ENCODE measurements at places on chromosomes 3 and 15.
A peak's percentile ranks its signal among the peaks of the same experiment; 100 is the strongest.

- peak; percentile 71 for DNase-seq
These were observed at the start of gene STXBP5L for GRCh38 chr3:120908030-120908794. STXBP5L (plus strand) TSS chr3:120908205; CDS start chr3:120909579, 1,374 bp downstream.

- DNase-seq, result no peak
These were observed 36.8 kb upstream of the KIF23 start for GRCh38 chr15:69377216-69377970.

DNA sequence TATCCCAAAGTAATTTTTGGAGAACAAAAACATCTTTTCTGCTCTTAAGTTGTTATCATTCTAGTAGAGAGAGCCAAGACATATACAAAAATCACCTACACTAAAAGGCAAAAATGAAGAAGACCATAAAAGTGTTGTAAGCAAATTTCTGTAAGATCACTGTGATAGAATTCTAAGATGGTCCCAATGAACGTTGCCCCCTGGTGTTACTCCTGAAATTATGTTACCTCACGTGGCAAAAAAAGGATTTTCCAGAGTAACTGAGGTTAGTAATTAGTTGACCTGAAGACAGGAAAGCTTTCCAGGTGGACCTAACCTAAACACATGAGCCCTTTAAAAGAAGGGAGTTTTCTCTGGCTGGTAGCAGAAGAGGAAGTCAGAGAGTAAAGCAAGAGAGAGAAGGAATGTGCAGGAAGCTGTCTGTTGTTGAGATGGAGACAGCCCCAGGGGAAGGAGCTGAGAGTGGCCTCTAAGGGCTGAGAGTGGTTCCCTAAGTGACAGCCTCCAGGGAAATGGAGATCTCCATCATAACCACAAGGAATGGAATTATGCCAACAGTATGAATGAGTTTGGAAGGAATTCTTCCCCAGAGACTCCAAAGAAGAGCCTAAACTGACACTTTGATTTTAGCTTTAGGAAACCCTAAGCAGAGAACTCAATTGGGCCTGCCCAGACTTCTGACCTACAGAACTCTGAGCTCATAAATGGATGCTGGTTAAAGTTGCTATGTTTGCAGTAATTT lies 205.9 kb downstream of the CD47 start:
- no peak for DNase-seq

GRCh38 chr3:70556056-70556455 lies 243.6 kb upstream of the MDFIC2 start:
- no peak for DNase-seq

GRCh38 chr3:155619118-155619915 lies 125.6 kb downstream of the PLCH1 start:
- DNase-seq, result peak; percentile 47

- DNase-seq, result no peak
These were observed 397.8 kb upstream of the NR2F2 start for GRCh38 chr15:95932676-95933075.

GRCh38 chr15:45181491-45182285 lies 6.1 kb downstream of the SHF start:
- DNase-seq, result no peak

DNA sequence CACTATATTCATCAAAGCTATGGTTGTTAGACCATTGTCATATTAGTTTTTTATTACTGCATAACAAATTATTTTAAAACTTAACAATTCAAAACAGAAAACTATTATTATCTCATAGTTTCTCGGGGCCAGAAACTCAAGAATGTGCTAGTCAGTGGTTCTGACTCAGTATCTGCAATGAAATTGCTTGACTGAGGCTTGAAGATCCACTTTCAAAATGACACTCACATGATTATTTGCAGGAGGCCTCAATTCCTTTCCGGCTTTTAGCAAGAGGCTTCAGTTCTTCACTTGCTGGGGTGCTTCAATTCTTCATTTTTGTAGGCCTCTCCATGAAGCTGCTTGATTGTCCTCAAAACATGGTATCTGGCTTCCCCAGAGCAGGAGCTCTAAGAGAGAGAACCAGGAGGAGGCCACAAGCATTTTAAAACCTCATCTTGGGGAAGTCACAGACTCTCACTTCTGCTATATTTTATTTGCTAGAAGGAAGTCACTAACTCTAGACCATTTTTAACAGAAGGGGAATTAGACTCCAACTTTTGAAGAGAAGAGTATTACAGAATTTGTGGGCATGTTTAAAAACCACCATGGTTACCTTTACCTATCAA lies 383.7 kb downstream of the MFSD1 start:
- DNase-seq, result no peak

- no peak for DNase-seq
These were observed at the start of gene UNC13C for GRCh38 chr15:53978253-53978906. UNC13C (plus strand) TSS chr15:53978441; CDS start chr15:54012904, 34,463 bp downstream.

DNA sequence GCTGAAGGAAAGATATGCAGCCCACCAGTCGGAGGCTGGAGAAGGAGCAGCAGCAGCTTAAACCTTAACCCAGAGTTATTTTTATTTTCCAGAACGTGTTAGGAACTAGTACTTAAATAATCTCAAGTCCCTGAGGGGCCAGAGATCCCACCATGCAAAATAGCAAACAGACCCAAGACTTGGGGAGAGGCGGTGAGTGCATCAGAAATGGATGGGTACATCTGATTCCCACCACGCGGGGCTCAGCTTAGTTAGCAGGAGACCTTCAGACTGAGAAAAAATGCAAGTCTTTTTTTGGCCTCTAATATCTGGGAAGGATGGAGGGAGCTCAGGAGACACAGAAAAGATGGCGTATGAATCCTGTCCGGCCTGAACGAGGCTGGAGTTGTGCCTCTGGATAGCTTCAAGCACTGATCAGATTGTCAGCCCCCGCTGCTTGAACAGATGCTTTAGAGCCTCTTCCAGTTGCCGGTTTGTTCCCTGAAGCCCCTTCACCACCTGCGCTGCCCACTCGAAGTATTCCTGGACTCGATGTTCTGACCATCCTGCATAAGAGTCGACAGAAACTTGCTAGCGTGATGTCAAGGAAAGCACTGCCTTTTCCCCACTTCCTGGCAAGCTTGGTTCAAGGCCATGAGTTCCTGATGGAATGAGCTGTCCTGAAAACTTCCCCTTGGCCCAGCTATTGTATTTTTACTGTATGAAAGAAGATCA lies 1.3 kb downstream of the HDDC3 start:
- no peak for DNase-seq

GRCh38 chr3:175129126-175129525 lies 270.0 kb downstream of the NAALADL2 start:
- DNase-seq, result no peak
